ENCODE measurements at places on chromosomes 2 and 18.

GRCh38 chr2:216031960-216032689, 18.8 kb upstream of the MREG start:
- DNase-seq, result peak; percentile 86

- DNase-seq, result no peak
Observed at GRCh38 chr18:39521164-39521563, 1955.6 kb upstream of the CELF4 start.

DNA sequence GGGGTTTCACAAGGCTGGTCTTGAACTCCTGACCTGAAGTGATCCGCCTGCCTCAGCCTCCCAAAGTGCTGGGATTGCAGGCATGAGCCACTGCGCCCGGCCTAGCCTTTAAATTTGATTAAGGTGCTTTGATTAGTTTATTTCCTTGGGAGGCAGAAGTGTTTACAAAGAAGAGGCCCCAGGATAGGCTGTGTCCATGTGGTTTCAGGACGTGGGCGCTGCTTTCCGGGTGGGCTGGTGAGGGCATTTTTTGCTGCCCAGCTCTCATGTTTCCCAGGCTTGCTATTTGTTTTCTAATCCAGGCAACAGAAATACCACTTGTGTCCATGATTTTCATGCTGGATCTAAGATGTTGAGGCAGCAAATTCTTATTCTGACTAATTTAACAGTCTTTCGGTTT, 124.2 kb downstream of the SH3RF3 start:
- no peak for DNase-seq

DNA sequence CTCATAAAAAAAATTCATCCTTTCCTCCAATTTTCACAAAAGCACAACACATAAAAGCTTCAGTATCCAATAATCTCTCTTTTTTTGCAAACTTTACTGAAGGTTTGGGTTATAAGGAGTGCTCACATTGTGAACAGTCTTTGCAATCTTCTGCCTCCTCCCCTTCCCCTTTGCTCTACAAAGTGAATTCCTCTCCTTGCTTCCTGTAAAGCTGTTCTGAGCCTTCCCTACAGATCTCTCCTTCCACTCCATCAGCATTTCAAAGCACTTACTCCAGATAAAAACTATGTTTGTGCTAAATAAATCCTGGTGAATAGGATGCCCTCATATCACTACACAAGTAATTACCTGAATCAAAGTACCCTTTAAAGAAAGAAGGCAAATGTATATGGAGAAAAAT, 4.6 kb upstream of the PDK1 start:
- DNase-seq, result peak; percentile 4

DNA sequence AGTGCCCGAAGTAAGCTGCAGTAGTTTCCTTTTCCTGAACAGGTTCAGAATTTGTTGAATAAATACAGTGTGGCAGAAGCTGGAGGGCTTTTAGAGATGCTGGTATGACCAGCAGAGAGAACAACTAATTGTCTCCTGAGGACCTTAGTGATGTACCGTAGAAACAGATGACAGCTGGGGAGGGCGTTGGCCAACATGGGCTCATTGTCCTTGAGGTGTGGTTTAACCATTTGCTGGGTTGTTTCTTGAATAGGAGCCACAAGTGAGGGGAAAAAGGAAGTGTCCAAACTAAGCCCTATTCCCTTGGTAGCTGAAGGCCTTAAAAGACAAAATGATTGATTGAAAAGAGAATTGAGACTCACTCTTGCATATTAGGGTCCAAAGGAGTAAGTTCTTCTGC, 11.7 kb upstream of the FAM228A start:
- DNase-seq, result no peak
